T follicular helper cell (primary cell): ENCODE measurements at places on chromosomes 6 and 20.

DNA sequence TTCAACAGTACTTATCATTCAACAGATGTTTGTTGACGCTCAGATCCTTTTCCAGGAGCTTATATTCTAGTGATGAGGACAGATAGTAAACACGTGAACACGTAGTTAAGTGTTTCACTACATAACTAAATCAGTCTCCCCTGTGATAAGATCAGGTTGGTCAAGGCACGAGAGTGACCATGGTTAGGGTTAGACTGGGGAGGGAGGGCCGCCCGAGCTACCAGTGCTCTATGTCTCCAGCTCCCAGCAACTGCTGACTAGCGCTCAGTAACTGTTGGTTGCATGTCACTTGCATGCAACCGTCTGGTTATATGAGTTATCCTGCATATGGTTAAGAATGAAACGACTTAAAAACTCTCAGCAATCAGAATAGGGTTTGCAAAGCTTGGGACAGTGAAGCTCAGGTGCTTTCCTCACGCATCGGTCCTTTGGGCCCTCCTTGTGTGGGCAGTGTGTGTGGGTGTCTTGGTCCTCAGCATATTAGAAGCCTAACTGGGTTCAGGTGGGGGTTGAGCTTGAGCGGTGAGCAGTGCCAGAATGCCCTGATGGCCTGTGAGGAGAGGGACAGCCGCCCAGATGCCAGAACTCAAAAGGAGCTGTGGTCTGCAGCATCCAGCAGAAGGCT, 120.8 kb downstream of the ARID1B start:
- DNase-seq, result no peak

GRCh38 chr6:116450769-116451740, 10.1 kb upstream of the CALHM6 start:
- DNase-seq, result no peak

GRCh38 chr20:46118481-46119020, 437 bp downstream of the CD40 start:
- DNase-seq, result no peak

- no peak for DNase-seq
These were observed 55.6 kb upstream of the MPC1 start for GRCh38 chr6:166438211-166438861.

DNA sequence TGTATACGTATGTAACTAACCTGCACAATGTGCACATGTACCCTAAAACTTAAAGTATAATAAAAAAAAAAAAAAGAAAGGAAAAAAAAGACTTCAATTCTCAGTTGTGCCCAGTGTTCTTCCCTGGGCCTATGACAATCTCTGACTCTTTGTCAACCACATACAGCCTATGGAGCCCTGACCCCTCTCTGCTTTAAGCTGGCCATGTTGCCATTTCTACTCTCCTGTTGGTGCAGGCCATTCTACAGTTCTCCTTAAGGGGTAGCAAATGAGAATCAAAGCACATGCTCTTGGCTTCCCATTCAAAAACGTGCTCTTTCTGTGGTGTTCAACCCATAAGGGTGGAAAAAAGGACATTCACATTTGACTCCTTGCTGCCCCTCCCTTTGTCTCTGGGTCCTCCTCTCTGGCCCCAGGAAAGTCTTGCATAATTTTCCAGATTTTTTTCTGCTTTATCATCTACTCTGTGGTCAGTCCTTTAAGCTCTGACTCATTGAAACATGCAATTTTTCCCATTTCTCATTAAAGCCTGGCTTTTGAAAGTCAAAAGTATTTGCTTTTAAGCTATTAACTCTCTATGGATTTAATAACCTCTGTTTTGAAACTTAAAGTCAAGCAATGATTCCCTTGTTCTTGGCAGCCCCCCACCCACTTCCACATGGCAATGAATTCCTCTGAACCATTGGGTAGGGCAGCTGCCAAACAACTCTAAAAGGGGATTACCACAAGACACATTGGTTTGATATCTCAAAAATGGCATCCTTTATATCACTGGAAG, 208.6 kb upstream of the MCHR2 start:
- DNase-seq, result no peak

DNA sequence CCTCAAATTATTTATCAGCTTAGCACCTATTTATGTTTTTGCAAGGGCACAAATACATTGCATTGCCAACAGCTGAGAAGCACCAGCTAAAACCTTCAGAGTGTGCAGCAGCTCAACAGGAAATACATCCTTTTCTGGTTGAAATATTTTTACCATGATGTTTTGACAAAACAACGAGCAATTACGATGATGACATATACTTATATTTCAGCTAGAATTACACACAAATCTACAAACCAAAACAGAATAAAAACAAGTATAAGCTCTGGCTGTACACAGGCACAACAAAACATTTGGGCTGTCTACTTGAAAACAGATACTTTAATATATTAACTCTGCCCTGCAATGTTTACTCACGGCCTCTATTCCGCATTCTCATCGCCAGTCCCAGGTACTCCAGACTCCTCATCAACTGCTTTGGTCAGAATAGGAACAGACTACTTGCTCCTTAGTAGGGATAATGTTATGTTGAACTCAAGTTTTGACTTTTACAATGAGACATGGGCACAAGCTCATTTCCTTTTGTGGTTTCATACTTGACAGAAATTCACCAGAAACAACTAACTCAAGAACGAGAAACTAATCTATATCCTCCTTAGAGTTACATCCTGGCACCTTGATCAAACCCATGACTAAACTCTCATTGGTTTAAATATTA, 377.6 kb downstream of the ESR1 start:
- no peak for DNase-seq

DNA sequence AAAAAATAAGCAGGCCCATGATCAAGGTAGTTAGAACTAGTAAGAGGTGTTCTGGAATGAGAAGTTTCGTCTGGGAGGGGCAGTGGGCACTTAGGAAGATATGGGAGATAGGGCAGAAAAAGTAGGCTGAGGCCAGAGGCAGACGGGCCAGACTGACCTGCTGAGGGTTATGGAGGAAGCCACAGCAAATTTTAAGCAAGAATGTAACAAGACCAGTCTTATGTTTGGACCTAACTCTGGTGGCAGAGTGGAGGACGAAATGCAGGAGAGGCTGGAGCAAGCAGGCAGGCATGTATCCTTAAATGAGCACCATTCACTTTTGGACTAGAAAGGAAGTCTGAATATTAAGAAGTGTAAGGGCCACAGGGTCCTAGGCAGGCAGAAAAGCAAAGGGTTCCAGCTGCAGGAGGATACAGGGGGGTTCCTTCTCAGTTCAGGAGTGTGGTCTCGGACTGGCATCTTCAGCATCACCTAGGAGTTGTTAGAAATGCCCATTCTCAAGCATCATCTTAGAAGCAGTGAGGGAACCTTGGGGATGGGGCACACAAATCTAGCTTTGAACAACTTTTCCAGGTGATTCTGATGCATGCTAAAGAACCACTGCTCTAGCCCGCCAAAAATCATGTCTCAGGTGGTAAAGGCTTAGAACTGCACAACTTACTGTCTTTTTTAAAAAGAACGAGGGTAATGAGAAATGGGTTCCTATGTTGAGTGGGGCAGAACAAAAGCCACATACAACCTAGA, 1.7 kb upstream of the DSTN start:
- DNase-seq, result no peak

GRCh38 chr6:106290032-106290431, 35.5 kb downstream of the ATG5 start:
- DNase-seq, result no peak

DNA sequence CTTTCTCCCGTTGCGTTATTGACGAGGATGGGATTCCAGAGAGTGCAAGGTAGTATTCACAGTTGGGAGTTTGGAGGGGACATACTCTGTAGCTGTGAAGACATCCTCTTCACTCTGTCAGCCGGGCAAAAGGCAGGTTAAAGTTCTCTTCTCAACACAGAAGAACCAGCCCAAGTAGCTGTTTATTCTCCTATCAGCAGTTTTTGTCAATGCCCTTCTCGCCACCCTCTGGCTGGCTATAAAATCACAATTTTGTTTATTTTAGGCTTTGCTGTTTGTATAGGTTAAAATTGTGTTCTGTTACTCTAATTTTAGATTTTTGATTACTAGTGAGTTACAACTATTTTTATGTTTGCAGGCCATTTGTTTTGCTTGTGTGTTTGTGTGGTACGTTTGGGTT, 37.9 kb upstream of the MAS1 start:
- no peak for DNase-seq

DNA sequence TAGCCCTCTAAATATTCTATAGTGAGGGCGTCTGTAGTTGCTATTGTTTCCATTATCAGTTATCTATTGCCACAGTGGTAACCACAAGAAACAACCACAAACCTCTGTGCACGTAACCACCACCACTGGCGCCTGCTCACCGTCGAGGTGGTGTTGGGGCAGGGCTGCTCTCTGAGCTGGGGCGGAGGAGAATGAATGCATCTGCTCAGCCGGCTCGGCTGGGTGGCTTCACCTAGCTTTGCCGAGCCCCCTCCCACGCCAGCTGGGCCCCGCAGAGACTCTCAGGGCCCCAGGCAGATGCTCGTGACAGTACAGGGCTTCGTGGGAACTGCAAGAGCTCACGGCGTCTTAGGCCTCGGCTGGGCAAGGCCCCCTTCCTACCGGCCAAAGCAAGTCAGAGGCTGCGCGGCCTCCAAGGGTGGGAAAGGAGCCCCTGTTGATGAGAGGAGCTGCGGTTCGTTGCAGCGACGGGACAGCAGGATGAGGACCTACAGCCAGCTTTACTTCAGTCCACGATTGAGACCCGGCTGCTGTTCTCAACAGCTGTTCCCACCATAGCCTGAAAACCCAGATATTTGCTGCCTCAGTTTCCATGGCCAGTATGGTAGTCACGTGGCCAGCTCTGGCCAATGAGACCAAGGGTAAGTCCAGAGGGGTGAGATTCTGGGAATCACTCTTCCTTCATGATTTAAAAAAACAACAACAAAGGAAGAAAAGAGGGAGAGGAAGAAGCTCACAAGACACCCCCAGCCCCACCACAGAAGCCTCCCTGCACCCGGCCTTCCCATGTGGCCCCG, 120.2 kb upstream of the AFDN start:
- DNase-seq, result peak; percentile 34

DNA sequence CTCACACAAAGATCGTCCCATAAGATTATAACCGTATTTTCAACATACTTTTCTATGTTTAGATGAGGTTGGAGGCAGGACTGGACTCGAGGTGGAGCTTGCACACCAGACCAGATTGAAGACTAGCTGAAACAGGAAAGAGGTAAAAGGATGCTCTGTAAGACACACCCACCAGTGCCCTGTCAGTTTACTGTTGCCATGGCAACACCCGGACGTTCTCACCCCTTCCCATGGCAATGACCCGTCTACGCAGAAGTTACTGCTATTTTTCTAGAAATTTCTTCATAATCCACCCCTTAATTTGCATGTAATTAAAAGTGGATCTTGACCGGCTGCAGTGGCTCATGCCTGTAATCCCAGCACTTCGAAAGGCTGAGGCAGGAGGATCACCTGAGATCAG, 13.6 kb upstream of the SRSF6 start:
- no peak for DNase-seq

DNA sequence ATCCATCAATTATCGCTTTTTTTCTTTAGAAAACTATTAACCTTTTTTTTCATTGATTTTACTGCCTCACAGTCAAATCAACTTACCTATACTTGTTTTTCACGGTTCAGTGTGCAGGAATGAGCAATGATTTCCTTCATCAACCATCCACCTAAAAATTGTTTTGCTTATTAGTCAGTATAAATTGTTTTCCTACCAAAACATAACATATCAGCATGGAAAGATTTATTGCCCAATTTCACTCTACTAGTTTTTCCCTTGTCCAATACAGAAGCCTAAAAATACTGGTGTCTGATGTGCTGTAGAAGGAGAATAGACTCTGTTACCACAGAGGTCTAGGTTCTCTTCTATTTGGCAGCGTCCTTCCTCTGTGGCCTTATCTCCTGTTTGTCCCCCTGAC, 558.2 kb upstream of the CITED2 start:
- no peak for DNase-seq

DNA sequence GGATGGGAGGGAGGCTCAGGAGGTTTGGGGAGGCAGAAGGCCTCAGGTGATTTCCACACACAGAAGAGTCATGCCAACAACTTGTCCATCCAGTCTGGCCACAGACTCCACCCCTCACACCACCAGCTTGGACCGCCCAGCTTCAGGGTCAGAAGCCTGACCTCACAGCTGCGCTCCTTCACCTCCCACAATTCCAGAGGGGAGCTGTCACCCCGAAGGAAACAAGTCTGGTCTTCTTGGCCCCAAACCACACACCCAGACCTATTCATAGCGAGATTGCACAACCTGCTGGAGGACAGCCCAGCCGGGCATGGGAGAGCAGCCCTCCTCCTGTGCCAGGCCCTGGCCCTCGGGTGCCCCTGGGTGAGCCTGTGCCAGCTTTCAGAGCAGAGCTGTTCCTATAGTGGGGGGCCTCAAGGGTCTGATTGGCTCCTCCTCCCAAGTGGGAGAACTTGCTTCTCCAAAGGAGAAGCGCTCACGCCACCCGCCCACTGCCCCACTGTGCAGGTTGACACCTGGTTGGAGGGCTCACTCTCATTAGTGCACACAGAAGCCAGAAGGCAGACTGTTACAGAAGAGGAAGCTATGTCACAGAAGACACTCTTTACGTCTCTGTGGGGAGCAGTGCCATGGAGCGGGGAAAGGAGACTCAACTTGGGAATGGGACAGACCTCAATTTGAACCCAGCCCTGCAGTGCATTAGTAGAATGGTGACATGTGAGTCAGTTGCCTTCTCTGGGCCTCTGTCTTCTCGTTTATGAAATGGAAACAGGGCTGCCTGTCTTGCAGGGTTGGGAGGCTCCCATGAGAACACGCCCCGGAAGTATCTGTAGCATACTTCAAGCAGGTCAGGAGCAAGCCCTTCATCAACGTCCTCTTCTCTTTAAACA, 128.8 kb downstream of the FOXO3 start:
- no peak for DNase-seq

GRCh38 chr6:44527583-44528369, 140.3 kb downstream of the CDC5L start:
- no peak for DNase-seq

- DNase-seq, result no peak
These were observed 69.7 kb downstream of the HIVEP1 start for GRCh38 chr6:12081771-12082170.

DNA sequence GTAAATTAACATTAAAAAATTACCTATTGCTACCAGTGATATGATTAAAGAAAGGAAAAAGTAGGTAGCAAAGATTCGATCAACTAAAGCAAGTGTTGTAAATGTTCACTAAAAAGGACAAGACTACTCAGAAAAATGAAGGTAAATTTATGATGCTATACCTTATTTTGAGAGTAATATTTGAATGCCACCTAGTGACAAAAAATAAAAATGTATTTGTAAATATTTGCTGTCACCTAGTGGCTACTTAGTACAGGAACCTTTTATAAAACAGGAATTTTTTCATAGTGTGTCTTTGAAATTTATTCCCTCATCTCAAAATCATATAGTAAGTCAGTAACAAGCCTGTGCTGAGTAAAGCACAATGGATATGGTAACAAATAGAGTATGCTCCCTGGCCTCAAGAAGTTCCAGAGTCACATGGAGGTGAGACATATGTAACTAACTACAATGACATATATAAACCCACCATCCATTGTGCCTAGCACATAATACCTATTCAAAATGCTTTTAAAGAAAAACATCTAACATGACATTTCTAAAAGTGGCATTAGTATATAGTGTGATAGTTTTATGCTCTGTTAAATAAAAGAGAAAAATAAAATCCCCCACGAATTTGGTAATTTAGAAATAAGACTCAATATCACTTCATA, 193.1 kb upstream of the SIM1 start:
- DNase-seq, result no peak
